ENCODE measurements at places on chromosomes 16 and 17.

DNA sequence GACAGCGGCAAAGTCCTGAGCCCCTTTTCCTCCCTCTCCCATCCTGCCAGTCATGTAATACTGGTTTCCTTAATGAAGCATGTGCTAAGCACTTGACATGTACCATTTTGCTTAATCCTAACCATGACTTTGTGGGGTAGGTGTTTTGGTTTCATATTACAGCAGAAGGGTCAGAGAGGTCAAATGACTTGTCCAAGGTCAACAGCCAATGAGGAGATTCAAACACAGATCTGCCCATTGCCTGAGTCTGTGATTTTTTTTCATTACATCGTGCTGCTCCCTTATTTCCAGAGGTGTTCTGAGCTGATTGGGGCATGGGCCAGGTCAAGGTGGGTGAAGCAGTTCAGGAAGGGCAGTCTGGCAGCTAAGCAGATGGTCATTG, 17.6 kb upstream of the PHF12 start:
- no peak for DNase-seq

DNA sequence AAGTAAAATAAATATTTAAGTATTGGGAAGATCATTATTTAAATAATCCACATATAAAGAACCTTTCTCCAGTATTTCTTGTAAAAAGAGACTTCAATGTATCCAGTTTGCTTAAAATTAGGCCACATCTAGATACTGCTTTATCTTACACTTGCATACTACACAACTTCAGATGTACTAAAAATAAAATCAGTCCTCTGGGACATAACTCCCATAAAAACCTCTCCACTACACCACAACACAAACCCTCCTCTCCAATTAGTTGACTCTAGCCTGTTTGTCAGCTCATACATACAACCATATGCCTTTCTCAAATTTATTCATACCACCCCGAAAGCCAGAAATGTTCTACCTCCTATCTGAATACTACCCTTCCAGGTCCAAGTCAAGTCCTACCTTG, 21.6 kb downstream of the SPOP start:
- DNase-seq, result no peak

- no peak for DNase-seq
These were observed 12.5 kb downstream of the CDH13 start for GRCh38 chr16:82639263-82639662.

GRCh38 chr17:48184721-48185120, 77.2 kb downstream of the SNX11 start:
- peak; percentile 35 for DNase-seq

GRCh38 chr17:2994441-2994840, 69.0 kb downstream of the OR1D5 start:
- no peak for DNase-seq

- peak; percentile 65 for DNase-seq
These were observed 8.5 kb downstream of the ITGA3 start for GRCh38 chr17:50064253-50065001.

DNA sequence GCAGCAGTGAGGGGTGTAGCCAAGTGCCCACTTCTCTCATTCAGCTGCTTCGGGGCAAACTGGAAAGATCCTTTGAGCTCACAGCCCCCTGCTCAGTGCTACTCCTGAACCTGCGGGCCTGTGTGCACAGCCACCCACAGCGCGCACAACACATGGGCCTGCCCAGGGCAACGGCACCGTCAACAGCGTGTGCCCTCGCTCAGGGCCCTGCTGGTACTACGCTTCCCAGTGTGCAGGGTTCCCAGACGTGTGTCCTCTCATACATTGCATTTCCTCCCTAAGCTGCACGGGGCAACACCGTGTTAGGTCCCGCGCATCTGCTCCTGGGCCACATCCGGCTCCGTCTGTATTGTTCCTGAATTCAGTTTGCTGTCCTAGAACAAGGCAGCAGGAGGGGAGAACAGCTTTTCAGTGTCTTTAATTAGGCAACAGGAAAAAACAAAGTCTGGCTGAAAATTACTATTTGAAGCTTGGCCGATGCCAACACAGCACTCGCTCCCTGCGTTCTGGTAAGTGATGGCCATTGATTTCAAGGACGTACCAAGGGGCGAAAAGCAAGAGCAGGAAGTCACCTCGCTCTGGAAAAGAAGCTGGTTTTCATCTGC, 15.2 kb downstream of the MRM3 start:
- no peak for DNase-seq

- no peak for DNase-seq
These were observed 47.5 kb downstream of the BAIAP2 start for GRCh38 chr17:81082177-81083073.

- DNase-seq, result peak; percentile 76
These were observed 26.6 kb downstream of the PIPOX start for GRCh38 chr17:29069526-29070041.

GRCh38 chr17:40901981-40902474, 17.0 kb upstream of the KRT20 start:
- DNase-seq, result no peak

DNA sequence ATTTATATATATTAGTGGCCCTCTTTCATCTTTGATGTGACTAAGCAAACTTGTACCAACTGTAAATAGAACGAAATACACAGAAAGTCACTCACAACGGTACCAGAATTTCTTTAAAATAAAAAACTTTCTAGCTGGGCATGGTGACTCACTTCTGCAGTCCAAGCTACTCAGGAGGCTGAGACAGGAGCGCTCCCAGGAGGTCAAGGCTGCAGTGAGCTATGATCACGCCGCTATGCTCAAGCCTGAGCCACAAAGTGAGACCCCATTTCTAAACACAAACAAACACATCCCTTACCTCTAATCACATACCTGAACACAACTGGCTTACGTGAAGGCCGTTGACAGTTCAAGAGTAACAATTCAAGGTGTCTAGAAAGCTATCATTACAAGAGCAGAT, 29.7 kb downstream of the STAT5B start:
- no peak for DNase-seq

- DNase-seq, result no peak
These were observed 62.2 kb downstream of the RBFOX1 start for GRCh38 chr16:7394720-7395336.

DNA sequence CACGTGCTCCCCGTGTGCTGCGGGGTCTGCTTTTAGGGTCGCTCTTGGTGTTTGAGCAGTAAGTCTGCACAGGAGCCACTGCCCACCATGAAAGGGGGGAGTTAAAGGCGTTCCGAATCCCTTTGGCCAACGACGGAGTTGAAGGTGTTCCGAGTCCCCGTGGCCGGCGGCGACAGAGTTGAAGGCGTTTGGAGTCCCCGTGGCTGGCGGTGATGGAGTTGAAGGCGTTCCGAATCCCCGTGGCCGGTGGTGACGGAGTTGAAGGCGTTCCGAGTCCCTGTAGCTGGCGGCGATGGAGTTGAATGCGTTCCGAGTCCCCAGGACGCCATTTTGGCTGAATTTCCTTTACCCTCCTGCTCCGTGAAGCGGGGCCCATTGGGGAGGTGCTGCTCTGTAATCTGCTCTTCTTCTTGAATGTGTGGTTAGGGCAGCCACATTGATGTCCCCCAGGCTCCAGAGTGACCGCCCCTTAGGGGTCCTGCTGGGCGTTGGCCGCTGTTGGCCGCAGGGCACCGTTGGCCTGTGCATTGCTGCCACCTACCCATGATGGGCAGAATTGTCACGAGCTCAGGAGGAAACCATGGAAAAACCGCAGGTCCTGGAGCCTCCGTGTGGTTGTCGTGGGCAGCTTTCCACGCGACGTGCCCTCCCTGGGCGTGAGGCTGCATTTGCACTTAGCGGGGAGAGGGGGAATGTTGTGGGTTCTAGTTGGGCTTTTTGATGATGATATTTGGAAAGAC, 73.7 kb upstream of the ZNF750 start:
- no peak for DNase-seq

GRCh38 chr17:35588196-35588920, 1.2 kb downstream of the AP2B1 start:
- no peak for DNase-seq

GRCh38 chr17:44989552-44990138, 21.5 kb upstream of the C1QL1 start:
- no peak for DNase-seq

GRCh38 chr17:50498021-50498874, 10.0 kb upstream of the MYCBPAP start:
- no peak for DNase-seq

DNA sequence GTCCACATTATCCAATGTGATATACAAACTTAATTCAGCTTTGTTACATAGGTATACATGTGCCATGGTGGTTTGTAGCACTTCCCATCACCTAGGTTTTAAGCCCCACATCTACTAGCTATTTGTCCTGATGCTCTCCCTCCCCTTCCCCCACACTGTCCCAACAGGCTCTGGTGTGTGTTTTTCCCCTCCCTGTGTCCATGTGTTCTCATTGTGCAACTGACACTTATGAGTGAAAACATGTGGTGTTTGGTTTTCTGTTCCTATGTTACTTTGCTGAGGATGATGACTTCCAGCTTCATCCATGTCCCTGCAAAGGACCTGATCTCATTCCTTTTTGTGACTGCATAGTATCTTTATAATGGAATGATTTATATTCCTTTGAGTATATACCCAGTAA, 196.7 kb downstream of the CDH11 start:
- DNase-seq, result no peak

GRCh38 chr17:81092518-81093095, 57.7 kb downstream of the BAIAP2 start:
- no peak for DNase-seq

DNA sequence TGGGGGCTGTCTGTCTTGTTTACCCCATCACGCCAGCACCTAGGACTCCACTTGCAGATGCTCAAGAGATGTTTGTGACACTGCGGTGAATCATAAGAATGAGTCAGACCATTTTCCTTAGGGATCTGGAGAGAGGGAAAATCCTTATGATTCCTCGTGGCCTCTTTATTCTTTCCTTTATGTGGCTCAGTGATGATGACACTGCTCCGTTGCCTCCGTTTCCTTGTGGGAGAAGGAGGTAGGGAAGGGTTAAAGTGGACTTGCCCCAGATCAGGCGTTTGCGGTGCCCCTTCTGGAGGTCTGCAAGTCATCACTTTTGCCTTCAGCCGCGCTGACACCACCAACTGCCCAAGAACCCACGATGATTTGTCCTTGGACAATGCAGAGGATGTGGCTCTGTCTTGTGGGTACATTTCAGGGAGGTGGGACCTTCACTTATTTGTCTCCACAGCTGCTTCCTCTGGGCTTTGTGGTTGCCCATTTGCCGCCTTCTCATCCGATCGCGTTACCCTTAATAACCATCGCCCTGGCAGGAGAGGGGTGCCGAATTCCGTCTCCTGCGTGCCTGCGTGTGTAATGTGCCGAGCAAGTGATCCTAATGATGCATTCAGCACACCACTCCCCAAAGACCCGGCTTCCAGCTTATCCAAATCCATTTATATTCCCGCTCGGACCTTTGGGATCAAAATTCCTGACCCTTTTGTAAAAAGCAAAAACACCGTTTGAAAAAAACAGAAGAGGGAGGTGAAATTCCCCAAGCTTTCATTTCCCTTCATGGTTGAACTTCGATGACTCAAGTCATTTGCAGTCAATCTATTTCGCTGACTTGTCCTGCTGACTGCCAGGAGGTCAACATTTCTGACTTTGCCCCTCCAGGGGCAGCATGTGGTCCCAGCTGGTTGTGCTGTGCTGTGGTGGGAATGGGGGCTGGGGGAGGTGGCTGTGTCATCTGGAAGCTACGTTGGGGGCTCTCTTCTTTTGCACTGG, 87.2 kb upstream of the IRX3 start:
- DNase-seq, result peak; percentile 11

GRCh38 chr17:12549499-12550041, 116.1 kb upstream of the MYOCD start:
- DNase-seq, result peak; percentile 22

DNA sequence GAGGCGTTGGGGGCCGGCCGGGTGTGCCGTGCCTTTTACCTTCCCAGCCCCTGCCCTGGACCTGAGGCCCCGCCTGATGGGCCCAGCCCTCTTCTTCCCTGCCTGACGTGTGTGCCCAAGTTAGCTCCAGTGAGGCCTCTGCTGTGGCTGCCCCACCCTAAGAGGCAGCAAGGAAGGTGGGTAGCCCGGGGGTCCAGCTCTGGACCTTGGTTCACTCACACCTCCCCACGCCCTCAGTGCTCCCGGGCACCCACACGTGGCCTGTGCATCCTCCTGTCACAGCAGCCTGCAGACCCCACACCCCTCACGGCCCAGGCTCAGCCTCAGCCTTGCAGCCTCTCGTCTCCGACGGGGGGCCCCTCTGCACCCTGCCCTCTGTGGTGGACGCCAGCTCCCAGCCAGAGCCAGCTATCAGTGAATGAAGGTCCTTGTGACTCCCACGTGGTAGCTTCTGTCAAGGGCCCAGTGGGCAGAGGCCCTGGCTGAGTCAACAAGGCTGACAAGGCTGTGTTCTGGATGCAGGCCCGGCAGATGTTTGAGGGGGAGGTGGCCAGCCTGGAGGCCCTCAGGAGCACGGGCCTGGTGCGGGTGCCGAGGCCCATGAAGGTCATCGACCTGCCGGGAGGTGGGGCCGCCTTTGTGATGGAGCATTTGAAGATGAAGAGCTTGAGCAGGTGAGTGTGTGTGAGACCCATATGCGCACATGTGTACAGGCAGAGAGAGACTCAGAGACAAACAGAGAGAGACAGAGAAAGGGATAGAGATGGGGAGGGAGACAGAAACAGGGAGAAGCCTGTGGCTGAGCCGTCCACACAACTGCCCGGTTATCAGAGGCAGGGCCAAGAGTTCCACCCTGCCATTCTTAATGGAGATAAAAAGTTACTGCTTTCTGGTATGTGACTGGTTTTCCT, 2.8 kb downstream of the FN3K start:
- DNase-seq, result no peak

DNA sequence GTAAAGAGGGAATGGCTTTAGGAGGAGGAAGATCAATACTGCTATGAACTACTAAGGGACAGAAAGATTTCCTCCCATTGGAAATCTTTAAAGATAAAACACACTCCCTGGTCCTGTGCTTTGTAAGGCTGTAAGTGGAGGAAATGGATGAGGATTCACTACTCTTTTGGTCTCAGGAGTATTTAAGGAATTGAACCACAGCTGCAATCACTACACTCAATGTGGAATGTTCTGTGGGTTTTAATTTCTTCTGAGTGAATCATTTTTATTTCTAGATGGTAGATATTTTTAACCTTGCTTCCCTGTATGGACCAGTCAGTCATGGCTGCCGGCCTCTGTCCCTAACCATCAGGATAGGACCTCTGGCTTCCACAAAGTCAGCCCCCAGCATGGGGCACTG, 65.6 kb downstream of the SDR42E1 start:
- DNase-seq, result no peak

DNA sequence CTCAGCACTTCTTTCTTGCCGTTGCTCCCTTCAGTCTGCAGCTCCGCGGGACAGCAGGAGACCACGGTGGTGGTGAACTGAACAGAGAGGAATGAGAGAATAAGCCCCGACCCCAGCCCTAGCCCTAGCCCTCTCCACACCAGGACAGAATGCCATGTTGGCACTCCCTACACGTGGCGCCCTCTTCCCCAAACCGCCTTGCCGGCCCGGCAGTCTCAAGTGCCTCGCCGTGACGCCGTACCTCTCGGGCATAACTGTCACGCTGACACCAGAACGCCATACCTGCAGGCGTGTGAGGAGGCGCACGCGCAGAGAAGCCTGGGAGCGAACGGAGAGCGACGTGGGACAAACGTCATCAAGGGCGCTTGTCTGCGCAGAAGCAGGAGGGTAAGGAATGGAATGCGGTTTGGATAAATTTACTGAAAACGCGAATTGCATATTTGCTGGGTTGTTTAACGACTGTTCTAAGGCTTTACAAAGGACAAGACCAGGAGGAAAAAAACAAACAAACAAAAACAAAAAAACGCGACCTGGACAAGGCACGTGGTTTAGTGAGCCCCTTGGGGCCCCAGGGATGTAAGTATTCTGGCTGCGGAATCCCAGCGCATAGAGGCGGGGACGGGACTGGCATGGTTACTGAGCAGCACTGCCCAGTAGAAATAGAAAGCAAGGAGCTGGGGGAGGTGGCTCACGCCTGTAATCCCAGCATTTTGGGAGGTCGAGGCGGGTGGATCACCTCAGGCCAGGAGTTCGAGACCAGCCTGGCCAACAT, at the start of gene AARSD1:
TSS of gene AARSD1 (minus strand) at position 294 of the 772 bp plus-strand sequence. CDS start at position 280, 14 bp downstream.
- DNase-seq, result peak; percentile 88
